COR-L47 (cell line): ENCODE measurements at places on chromosomes 16 and 17.

- DNase-seq: no peak
Observed at GRCh38 chr17:48644910-48645557, 18.9 kb upstream of the HOXB9 start.

GRCh38 chr17:35086164-35086563, 22.7 kb upstream of the RFFL start:
- DNase-seq: no peak

GRCh38 chr17:38357486-38358123, 6.0 kb downstream of the SOCS7 start:
- no peak for DNase-seq

- no peak for DNase-seq
Observed at GRCh38 chr16:55036371-55036821, 105.7 kb downstream of the IRX5 start.

- DNase-seq: no peak
Observed at GRCh38 chr17:63040816-63041215, 74.8 kb downstream of the TANC2 start.

GRCh38 chr16:86953631-86954391, 363.4 kb downstream of the C16orf95 start:
- DNase-seq: no peak

- DNase-seq: no peak
Observed at GRCh38 chr16:86584071-86584685, 5.8 kb downstream of the FOXL1 start.

- DNase-seq: no peak
Observed at GRCh38 chr17:5686074-5686635, 101.8 kb upstream of the NLRP1 start.

- no peak for DNase-seq
Observed at GRCh38 chr16:71263582-71263981, 25.6 kb downstream of the CMTR2 start.

DNA sequence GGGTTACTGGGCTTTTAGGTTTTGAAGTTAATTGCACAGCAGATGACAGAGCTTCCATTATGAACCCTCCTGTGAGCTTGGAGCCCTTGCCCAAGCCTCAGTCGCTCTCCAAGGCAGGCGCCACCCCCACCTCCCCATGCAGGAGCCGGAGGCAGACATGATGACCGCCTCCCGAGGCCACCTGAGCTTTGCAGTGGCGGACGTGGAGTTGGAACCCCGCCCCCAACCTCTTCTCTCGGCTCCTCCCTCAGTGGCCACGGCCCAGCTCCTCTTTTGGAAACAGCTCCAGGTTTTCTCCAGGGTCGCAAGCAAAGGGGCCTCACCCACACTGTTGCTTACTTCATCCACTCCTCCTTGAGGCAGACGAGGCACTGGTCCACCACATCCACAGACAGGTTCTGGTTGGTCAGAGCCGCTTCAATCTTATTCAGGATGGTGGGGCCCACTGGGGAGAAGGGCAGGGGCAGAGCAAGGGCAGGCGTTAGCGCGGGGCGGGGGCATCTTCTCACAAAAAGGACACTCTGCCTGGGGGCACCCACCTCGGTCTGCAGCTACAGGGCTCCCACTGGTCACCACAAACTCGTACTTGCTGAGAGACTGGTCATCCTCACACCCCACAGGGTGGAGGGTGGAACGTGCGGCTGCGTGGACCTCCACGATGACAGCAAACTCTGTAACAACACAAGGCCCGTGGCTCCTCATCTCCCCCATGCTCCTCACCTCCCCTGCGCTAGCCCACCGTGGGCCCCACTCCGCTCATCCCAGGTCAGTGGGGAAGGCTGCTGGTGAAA, 8.7 kb upstream of the PLD6 start:
- DNase-seq: no peak
